Right renal cortex interstitium (tissue), 3 donors: ENCODE measurements at places on chromosomes 6 and 20.

DNA sequence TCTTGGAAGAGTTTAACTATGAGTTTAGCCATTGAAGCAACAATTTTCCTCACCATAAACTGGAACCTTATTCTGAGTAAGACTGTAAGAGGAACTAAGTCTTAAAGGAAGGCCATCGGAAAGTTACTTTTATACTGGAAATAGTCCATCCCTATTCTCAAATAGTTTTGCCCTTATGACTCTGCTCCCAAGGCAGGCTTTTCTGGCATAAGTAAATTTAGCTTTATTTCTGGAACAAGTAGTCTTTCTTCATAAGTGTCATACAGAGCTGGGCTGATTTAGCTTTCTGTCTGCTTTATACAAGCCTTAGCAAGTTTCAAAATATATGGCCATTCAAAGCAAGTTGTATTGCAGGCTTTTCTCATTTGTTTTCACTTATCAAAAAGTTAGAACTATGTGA is 328.1 kb downstream of the HACE1 start:
- DNase-seq, result no peak

- no peak for DNase-seq
Measured at GRCh38 chr20:20273286-20273685, 94.6 kb upstream of the INSM1 start.

GRCh38 chr6:122128445-122128844 is 271.0 kb upstream of the HSF2 start:
- DNase-seq, result no peak

DNA sequence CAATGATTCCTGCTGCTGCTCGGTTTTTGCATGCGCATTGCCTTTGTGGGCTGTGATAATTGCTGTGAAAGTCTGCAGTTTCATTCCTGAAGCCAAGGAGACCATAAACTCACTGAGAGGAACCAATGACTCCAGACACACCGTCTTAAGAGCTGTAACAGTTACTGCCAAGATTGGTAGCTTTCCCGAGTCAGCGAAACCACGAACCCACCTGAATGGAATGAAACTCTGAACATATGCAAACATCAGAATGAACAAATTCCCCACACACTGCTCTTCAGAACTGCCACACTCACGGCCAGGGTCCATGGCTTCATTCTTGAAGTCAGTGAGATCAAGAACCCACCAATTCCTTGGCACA is 37.7 kb downstream of the TRIM27 start:
- no peak for DNase-seq

DNA sequence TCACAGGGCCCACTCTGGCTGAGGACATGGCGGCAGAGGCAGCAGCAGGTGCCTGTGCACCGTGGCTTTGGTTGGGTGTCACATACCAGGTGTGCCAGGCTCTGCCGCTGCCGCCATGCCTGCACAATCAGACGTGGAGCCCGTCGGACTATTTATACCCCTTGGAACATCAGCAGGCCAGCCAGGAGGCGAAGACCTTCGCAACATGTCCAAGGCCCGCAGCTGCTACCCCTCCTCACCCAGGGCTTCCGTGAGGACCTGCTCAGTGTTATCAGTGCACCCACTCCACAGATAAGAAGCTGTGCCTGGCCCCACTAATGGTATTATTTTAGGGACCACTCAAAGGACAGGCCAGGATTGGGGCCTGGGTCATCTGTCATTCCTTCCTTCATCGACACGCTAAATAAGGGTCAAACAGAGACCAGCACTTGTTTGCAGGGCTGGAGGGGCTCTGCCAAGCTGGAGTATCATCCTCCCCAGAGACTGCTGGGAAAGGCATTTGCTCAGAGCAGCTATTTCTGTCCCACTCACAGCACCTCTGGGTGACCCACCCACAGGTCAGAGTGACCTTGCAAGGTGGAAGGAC is 109.2 kb downstream of the BMP7 start:
- DNase-seq, result no peak

GRCh38 chr6:140541288-140541687 is 1166.8 kb upstream of the CITED2 start:
- DNase-seq, result no peak

GRCh38 chr6:56938649-56939191 is 16.2 kb upstream of the BEND6 start:
- no peak for DNase-seq

GRCh38 chr6:106158816-106159215 is 72.7 kb downstream of the PRDM1 start:
- no peak for DNase-seq

DNA sequence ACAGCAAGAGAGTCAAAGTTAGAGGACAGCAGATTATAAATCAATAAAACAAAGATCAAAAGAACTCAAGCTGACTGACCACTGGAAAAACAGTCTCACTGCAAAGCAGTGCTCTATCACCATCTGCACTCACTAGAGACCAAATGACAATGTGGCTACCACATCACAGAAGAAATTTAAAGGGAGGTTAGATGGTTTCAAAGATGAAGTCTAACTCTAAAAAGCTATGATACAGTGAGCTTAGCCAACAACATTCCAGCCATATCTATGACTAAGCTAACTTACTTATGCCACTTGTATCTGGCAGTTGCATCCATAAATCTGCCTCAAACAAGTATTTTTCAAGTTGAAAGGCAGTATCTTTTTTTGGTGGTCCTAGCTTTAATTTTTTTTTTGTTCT is 68.6 kb downstream of the ARHGAP18 start:
- DNase-seq, result no peak

- no peak for DNase-seq
Measured at GRCh38 chr20:39170896-39171463, 208.8 kb downstream of the DHX35 start.

- no peak for DNase-seq
Measured at GRCh38 chr6:111837641-111838500, 35.4 kb downstream of the FYN start.

GRCh38 chr20:35093267-35093884 is 769 bp upstream of the TRPC4AP start:
- DNase-seq, result no peak

- DNase-seq, result peak; percentile 99
Measured at GRCh38 chr6:73520688-73521350, at the start of gene EEF1A1. EEF1A1 (minus strand) TSS chr6:73521032; CDS start chr6:73520026, 1,006 bp downstream.

- no peak for DNase-seq
Measured at GRCh38 chr20:54651252-54651651, 175.9 kb downstream of the DOK5 start.

DNA sequence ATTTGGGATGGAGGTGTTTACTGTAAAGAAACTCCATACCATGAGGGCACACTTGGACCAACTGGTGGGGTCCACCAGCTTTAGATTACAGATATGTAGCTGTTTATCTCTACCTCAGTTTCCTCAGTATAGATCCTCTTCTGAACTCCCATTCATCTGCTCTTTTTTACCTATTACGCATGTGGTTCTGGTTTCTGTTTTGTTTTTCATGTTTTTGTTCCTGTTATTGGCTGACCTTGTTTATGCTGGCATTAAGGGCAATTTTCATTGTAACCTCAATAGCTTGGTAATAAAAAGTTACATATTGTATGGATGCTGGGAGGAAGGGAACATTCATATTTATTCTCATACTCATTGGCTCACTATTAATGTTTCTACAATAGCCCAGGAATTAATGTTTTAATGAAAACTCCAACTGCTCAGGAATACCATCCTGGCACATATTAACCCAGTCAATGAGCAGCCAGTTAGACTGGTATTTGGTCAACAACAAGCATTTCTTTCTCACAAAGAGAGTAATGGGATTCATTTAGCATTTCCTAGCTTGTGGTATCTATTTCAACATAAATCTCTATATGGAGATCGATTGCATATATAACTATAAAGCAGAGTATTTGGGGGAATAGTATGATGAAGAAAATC is 83.8 kb upstream of the FAM184A start:
- DNase-seq, result no peak

DNA sequence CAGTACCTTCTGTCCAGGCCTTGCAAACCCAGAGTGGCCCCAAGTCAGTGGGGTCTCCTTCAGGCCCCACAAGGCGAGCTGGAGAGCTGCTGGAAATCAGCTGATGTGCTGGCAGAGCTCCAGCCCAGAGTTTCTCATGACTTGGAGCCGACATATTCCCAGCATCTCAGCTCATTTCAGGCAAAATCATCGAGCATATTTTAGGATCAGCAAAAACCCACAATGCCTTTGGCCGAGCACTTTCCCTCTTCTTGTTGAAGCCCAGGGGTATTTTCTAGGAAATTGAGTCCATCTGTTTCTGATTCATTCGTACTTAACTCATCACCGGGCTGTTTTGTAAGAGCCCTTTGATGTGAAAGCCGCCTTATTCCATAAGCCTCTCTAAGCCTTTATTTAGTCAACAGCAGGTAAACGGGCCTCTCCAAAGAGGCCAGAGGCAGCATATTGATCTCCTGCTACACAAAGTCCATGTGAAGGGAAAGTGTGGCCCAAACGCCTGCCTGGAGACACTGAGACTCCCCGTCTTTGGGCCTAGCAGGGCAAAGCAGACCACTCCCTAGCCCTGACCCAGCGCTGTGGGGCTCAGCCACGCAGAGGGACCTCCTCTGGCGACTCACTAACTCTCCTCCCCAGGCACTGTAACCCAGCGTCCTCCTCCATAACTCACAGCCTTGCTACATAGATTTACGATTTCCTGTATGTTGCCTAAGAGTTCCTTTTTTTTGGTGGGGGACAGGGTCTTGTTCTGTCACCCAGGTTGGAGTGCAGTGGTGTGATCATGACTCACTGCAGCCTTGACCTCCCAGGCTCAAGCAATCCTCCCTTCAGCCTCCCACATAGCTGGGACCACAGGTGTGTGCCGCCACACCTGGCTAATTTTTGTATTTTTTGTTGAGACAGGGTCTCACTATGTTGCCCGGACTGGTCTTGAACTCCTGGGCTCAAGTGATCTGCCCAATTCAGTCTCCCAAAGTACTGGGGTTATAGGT is 12.1 kb upstream of the C20orf203 start:
- no peak for DNase-seq

DNA sequence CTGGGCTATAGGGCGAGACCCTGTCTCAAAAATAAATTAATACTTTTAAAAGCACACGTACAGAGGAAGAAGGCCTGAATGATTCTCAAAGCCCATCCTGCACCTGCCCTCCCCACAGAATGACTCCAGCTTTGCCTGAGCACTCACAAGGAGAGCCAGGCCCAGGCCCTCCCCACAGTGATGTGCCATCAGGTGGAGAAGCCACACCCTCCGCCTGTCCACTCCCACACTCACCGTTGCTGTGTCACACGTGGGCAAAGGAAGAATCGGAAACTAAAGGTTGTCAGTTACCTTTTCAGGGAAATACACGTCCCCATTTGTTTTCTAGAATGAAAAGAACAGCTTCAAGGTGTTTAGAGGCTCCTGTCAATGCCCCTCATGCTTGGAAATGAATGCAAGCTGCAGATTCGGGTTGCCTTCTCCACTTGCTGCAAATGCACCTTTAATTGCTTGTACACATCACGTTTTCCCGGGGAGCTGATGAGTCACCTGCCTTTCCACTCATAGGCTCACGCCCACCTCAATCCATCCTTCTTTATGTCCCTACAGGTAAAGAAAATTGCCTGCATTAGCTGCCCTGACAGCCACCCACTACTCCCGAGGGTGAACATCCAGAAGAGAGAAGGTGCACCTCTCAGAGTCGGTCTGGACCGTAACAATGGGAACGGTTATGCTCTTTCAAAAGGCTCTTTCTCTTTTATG is 45.5 kb upstream of the AFDN start:
- DNase-seq, result no peak

DNA sequence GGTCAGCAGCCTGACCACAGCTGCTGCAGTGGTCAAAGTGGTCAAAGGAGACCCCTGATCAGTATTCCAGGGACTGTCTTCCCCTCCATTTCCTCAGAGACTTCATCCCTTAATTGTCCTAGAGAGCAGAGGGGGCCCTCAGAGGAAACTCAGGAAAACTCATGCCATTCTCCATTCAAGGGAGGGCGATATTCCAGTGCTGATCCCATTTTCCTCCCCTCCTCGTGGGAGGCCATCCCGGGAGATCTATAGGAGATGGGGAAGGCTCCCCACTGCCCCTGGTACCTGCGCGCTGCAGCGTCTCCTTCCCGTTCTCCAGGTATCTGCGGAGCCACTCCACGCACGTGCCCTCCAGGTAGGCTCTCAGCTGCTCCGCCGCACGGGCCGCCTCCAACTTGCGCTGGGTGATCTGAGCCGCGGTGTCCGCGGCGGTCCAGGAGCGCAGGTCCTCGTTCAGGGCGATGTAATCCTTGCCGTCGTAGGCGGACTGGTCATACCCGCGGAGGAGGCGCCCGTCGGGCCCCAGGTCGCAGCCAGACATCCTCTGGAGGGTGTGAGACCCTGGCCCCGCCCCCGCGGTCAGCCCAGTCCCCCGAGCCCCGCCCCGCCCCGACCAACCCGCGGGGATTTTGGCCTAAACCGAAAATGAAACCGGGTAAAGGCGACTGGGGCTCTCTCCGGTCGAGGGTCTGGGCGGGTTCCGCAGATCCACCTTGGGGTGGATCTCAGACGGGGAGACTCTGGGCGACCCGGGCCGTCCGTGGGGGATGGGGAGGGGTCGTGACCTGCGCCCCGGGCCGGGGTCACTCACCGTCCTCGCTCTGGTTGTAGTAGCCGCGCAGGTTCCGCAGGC is 878 bp downstream of the HLA-C start:
- DNase-seq, result no peak

DNA sequence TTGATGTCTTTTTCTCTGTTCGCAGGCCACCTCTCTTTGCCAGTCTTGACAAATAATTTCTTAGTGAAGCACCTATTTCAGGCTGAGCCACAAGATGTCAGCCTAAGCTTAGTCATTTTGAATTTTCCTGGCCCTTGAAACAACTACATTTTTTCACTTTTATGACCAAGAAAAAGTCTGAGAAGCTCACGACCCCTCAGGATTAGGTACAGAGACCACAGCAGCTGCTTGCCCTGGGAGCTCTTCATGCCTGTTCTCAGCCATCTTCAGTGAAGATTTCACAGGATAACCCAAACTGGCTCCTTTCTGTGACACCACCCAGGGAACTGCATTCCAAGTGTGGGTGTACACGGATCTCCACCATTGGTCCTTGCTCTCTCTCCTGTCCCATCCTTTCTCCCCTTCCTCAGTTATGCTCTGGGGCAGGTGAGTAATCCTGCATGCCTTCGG is 38.4 kb upstream of the SPTLC3 start:
- DNase-seq, result peak; percentile 16

- no peak for DNase-seq
Measured at GRCh38 chr20:4967752-4968477, 33.4 kb downstream of the SLC23A2 start.

DNA sequence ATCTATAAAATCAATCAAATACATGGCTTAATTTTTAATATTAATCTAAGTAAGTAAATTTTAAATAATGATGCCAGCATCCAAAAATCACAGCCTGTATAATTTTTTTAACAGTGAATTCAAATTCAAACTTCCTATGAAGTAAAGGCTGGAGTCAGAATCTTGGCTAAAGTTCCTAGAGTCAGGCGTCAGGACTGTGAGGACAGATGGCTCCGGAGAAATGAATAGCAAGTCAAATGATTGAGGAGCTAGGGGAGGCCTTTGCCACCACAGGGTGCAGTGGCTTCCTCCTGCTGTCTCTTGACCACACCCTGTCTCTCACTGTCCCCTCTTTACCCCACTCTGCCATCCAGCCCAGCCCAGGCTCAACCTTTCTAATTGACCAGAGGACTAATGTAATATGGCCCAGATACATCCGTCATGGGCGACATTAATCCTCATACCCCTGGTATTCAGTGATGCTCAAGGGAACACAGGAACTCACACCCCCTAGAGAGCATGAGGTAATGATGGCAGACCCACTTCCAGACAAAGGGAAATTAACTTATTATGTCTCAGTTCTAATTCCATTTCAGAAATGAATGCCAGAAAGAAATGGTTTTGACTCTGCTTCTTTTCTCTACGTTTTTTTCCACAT is 53.4 kb downstream of the OPRM1 start:
- no peak for DNase-seq

- DNase-seq, result no peak
Measured at GRCh38 chr6:131807321-131807643, 538 bp upstream of the ENPP1 start.
